ENCODE measurements at places on chromosomes 16 and 17.

DNA sequence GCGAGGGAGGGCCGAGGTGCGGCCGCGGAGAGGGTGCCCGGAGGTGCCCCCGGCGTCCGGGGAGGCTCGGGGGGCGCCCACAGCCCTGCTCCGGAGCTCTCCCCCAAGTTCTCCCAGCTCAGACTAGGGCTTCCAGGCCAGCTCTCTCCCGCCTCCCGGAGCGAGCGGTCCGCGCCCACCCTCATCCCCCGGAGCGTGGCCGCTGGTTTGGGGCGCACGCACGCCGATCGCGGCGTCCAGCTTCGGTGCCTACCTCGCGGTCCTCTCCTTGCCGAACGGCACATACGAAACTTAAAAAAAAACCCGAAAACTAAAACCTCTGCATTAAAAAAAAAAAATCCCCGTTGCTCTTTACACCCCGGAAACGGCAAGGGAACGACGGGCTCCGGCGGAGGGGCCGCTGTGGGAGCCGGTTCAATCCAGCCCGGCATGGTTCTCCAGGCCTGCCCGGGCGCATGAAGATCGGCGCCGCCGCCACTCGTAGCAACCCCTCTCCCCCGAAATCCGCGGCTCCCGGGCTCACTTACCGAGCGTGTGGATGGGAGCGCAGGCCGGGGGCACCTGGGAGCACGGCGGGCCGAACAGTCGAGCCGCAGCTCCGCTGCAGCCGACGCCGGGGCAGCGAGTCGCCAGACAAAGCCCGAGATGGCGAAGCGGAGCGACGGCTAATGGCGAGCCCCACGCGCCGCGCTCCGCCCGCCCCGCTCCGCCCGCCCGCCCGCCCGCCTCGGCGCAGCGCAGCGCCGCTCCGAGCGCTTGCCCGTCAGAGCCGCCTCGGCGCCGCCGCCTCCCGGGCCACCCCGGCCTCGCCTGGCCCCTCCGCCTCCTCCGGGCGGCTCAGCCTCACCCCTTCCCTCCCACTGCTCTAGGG is 973 bp upstream of the UBTF start:
- no peak for DNase-seq

DNA sequence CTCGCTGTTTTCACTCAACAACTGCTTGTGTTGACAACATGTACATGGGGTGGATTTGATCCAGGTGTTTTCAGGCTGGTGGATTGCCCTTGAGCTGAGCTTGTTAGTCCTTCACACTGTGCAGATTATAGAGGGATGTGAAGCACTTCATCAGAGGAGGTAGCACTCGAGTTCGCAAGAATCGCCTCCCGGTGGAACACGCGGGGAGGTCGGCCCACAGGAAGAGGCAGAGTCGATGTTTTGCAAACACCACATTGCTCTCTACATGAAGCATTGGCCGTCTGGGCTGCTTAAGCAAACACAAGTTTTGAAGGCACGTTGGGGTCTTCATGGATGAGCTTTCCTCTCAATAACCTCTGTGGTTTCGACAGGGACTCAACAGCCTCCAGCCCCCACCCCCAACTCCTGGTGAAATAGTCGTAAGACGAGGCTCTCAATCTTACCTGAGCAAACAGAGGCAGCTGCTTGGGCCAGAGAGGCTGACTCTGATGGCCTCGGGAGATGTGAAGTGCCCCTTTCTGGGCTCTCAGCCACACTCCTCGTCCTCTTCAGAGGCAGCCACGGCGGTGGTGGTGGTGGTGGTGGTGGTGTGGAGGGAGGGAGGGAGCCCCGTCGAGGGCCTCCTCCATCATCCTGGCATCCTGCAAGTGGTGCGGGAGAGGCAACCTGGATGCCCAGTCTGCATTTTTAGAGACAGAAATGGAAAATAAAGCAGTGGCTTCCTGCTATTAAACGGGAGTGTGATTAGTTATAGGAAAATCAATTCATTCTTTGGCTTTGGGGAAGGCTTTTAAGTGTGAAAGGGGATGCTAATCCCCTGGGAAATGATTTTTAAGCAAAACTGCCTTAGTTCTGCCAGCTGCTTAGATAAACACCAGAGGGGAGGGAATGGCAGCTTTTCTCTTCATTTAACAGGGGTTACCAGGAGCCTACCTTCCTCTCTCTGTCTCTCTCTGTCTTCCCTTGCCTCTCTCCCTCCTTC is 552.5 kb upstream of the EEF2KMT start:
- DNase-seq: no peak

GRCh38 chr17:69819316-69820087 is 255.5 kb upstream of the KCNJ16 start:
- no peak for DNase-seq

DNA sequence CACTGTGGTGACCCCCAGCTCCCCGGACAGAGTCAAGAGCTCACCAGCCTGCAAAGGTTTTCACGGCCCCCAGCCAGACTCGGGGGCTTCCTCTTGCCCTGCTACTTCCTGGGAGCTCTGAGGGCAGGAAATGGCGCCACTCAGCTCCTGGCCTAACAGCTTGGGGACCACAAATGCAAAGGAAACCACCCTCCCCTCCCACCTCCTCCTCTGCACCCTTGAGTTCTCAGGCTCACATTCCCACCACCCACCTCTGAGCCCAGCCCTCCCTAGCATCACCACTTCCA is 375 bp upstream of the SPN start:
- no peak for DNase-seq

DNA sequence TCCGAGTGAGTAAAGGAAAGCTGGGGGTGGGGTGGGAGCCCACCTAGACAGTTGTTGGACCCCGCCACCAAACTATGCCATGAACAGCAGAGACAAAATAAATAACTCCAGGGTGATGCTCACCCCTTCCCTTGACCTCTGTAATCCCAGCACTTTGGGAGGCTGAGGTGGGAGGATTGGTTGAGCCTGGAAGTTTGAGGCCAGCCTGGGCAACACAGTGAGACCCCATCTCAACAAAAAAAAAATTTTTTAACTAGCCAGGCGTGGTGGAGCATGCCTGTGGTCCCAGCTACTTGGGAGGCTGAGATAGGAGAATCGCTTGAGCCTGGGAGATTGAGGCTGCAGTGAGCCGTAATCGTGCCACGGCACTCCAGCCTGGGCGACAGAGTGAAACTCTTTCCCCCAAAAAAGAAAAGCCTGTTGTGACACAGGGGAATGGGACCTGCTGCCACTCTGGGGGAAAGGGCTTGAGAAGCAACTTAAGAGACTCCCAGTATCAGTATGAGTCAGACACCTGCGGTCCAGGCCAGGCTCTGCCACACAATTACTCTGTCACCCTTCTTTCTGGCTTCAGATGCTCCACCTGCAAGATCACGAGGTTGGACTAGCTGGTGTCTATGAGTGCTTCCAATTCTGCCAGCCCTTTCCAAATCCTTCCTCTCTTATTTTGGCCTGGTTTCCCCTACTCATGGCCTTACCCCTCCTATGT is 5.0 kb downstream of the SGCA start:
- no peak for DNase-seq

- DNase-seq: no peak
Observed at GRCh38 chr16:85995541-85996423, 96.8 kb downstream of the IRF8 start.

- DNase-seq: no peak
Observed at GRCh38 chr17:29214215-29215146, 32.2 kb upstream of the CRYBA1 start.
